OCI-LY7 (cell line): ENCODE measurements at places on chromosomes 11 and 22.

GRCh38 chr11:32231909-32232493 lies 141.1 kb downstream of the RCN1 start:
- peak; percentile 14 for DNase-seq

DNA sequence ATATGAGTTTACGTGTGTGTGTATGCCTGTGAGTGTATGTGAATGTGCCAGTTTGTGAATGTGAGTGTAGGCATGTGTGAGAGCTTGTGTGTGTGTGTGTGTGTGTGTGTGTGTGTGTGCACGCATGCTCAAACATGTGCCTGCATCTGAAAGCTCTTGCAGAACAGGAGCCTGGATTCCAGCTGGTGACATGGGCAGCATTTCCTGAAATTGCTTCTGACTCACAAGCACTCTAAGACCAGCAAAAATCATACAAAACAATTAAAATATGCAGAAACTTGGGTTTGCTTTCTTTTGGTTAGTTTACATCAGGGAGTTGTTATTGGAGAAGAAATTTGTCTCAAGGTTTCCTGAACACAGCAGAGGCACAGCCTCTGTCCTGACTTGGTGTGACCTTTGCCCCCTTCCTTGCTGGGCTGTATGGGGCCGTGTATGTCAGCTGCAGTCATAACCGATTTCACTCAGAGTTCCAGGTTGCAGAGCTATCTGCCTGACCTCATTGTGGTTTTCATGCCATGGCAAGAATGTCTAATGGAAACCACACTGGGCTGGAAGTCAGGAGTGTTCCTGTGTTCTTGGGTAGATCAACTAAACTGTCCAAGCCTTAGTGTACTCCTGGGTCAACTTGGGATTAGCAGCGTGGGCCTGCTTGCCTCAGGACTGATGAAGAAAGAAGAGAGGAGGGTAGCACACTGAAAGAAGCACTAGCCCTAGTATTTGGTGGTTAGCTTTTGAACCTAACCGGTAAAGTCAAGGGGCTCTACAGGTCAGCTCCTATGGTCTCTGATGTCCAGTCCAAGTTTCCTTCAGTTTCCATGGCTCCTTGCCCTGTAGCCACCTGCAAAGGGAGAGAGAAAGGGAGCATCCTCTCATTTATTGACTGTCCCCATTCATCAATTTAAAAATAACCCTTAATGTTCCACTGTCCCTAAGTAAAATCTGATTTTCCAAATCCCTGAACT lies 143.7 kb downstream of the SNX19 start:
- no peak for DNase-seq

- DNase-seq, result no peak
These were observed 276.5 kb downstream of the LUZP2 start for GRCh38 chr11:24773322-24773721.

GRCh38 chr11:128201009-128201408 lies 386.3 kb downstream of the ETS1 start:
- no peak for DNase-seq

GRCh38 chr22:34508797-34509196 lies 557.2 kb upstream of the ISX start:
- DNase-seq, result no peak

- peak; percentile 64 for DNase-seq
These were observed 1.9 kb downstream of the KCNQ1 start for GRCh38 chr11:2446590-2447252.

- peak; percentile 14 for DNase-seq
These were observed 4.7 kb downstream of the OSBPL5 start for GRCh38 chr11:3160252-3161031.

DNA sequence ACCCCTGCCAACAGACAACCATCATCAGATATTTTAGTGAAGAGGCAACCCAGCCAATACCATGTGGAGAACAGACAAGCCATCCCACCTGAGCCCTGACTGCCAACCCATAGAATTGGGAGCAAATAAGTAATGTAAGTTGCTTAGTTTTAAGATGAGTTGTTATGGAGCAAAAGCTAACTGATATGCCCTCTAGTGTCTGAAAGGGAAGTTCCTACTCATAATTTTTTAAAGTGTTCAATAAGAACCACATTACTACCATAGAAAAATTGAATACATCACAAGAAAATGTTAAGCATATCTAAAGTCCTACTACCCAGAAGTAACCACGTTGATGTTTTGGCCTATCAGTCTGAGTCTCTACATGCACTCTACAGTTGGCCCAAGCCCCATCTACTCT lies 50.8 kb upstream of the SLC36A4 start:
- peak; percentile 23 for DNase-seq

DNA sequence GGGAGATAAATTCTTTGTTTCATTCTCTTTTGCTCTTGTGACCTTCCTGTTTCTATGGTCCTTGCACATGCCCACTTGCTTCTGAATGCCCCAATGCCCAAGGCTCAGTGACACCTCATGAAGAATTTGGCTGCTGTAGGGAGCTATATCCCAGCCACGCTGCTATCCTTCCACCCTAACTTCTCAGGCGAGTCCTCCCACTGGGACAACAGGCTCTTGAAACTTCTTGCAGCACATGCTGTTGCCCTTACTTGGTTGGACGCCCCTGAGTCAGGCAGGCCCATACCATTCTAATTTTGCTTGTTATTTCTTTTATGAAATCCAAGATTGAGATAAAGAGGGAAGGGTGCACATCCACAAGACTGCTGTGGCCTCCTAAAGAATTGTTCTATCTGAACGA lies 57.6 kb upstream of the BLID start:
- DNase-seq, result no peak

- DNase-seq, result no peak
These were observed 71.8 kb upstream of the PARVG start for GRCh38 chr22:44108806-44109385.

- no peak for DNase-seq
These were observed 971 bp downstream of the TUBGCP6 start for GRCh38 chr22:50243685-50244419.

GRCh38 chr22:23383491-23384361 lies 196.4 kb downstream of the IGLL1 start:
- DNase-seq, result no peak

DNA sequence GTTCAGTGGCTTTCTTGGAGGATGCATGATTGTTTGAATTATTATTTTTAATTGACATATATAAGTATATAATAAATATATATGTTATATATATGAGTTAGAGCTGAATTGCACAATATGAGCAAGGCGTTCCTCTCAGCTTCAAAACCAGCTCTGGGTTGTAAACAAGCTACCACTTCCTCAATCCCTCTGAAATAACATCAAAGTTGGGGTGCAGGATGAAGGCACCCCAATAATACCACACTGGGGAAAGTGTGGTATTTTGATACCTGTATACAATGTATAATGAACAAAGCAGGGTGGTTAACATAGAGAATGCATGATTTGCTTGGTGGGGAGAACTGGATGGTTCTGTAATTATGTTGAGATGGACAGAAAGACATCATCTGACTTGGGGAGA lies 1.7 kb upstream of the SORL1 start:
- no peak for DNase-seq
